ENCODE measurements at places on chromosomes 4 and X.

DNA sequence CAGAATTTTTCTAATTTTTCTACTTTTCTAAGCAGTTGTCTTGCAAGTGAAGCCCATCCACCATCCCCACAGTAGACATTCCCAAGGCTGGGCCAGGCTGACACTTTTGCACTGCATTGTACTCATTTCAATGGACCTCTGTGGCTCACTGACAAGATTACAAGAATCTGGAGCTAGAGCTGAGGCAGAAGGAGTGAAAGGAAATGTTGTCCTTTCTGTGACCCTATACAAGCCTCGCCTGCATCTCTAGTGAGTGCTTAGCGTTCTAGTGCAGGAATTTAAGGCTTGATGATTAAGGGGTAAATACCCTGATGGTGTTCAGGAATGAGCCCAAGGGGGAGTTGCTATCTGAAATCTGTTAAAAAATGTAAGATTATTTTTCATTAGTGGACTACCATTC lies 6.3 kb downstream of the MAGED1 start:
- no peak for DNase-seq

GRCh38 chr4:57501720-57502119 lies 391.5 kb upstream of the IGFBP7 start:
- DNase-seq, result no peak

- DNase-seq, result no peak
These were observed 39.6 kb downstream of the HTRA3 start for GRCh38 chr4:8308856-8309771.

DNA sequence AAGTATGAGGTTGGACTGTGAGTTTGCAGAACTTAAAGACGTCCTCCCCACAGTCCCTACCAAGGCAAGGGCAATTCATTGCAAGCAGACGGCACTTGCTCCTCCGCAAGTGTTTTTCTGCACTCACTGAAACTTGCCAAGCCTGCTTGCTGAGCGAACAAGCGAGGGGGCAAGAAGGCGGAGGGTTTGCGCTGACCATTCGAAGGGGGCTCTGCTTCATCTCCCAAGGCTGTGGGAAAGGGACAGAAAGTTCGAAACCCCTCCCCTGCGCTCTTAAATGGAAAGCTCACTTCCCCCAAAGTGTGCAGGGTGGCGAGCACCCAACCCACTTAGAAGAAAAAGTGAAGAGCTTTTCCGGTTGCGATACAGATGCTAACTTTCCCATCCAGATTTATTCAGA lies 1.4 kb downstream of the MID1 start:
- DNase-seq, result no peak

- DNase-seq, result no peak
These were observed 233.0 kb downstream of the DKK2 start for GRCh38 chr4:106803083-106803482.

DNA sequence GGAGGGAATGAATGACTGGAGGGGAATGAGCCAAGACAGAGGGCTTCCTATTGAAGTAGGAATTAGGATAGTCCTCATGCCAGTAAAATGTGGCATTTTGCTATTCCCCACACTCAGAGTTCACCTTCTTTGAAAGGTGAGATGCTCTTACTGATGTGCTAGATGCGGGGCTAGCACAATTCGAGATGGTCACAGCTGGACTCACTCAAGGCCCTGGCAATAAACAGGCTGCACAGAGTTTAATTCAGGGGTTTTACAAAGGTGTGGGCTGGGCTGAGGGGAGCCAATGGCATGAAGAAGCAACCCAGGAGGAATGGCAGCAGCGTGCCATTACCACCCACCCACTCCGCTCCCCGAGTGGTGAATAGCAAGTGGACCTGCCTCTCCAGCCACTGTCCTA lies 55.1 kb downstream of the ENPP6 start:
- no peak for DNase-seq

All from NCI-H2171 (cell line).